Cortex of kidney (tissue), 1 donor: ENCODE measurements at places on chromosomes 5 and 9.

DNA sequence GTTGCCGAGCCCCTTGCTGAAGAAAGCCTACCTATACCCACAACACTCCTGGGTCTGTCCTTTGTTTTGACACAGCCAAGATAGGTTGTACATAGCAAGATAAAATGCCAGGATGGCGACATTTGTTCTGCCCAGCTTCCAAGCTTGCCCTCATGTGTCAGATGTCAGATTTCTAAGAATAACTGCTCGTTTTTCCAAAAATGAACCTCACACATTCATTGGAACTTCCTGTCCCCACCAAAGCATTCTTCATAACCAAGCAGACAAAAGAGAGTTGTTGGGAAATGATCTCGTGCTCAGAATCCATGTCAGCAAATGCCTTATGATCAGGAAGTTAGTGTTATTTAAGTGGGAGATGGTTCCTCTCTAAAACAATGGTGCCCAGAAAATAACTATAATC lies 210.1 kb downstream of the ZNF608 start:
- DNase-seq: no peak

- DNase-seq: no peak
These were observed 2.4 kb downstream of the POLR3G start for GRCh38 chr5:90477073-90477472.

DNA sequence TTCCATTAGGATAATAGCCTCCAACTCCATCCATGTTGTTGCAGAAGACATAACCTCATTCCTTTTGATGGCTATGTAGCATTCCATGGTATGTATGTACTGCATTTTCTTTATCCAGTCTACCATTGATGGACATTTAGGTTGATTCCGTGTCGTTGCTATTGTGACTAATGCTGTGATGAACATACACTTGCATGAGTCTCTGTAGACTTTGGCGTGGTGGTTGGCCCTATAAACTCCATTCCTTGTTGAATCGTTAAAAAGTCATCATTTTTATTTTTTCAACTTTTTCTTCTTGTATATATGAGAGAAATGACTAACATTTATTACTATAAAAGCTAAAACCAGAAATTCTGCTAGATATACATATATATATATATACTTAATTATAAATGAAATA lies 1491.9 kb upstream of the CDH6 start:
- DNase-seq: no peak

- no peak for DNase-seq
These were observed 49.0 kb downstream of the FOXI1 start for GRCh38 chr5:170154744-170155143.

DNA sequence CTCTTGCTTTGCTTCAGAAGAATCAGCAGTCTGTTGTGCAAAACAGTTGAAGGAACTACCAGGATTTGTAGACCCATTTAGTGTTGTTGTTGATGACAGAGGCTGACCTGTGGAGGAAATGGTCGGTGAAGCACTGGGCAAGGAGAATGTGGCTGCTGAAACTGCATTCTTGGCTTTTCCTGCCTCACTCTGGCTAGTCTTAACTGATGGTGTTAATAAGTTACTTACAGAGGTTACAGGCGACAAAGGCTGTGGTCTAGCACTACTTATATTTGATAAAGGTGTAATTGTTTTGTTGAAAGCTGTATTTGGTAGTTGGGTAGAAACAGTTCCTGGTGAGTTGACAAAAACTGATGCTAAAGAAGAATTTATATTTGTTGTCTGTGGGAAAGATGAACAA lies 31.5 kb downstream of the MLANA start:
- DNase-seq: no peak

DNA sequence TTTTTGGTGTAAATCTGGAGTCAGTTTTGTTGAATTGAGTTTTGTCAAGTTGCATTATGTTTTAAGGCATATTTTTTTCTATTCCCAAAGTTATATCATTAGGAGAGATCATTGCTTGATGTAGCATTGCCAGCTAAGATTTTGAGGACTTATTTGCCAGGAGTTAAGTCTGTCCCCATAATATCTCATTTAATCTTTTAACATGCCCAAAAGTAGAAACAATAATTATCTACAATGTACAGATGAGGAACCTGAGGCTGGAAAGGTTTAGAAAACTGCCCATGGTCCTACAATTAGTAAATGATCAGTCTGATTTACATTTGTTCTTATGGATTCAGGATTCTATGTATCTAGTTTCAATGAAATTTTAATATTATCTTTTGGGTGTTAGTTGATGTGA lies 4.7 kb downstream of the NIPBL start:
- DNase-seq: no peak

- no peak for DNase-seq
These were observed 325.4 kb downstream of the TMEM38B start for GRCh38 chr9:106019702-106020101.

DNA sequence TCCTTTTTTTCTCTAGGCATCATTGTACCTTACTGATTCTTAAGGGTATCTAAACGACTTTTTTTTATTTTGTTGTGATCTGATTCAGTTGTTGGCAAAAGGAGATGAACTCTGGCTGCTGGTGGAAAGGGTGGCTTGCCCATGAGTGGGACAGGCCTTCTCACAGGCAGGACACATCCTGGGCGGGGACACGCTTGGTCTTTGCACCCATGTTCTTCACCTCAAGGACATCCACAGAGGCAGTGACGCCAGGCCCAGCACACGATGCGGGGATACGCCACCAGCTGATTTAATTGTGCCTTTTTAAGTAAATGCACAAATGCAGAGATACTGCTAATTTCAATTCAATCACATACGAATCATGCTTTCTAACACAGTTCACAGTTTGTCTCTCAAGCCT lies 208.1 kb downstream of the FANCC start:
- no peak for DNase-seq

GRCh38 chr9:131271506-131271931 lies 4.8 kb downstream of the FAM78A start:
- no peak for DNase-seq

DNA sequence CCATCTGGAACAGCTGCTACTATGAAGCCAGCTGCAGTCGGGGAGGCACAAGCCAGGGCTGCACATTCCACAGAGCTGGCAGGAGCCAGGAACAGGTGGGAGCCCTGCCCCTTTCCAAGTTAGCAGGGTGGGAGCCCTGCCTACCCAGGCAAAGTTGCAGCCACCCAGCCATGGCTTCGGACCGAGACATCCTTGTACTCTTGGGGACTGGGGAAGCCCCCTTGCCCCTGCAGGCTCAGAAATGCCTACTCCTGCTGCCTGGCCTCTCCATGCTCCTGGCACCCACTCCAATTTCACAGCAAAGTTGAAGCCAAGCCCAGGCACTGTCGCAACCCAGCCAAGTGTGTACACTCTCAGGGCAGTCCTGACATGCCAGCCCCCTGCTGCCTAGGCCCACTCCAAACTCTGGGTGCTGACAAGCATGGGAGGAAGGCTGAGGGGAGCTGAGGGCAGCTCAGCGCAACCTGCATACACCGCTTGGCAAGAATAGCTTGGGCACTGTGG lies 165.1 kb downstream of the RNF180 start:
- no peak for DNase-seq

- no peak for DNase-seq
These were observed 410 bp downstream of the GLIPR2 start for GRCh38 chr9:36136894-36137391.

- no peak for DNase-seq
These were observed 249.6 kb downstream of the PIK3R1 start for GRCh38 chr5:68465133-68465532.

GRCh38 chr9:28207657-28208056 lies 634.4 kb upstream of the C9orf72 start:
- DNase-seq: no peak

- DNase-seq: no peak
These were observed 210.4 kb upstream of the RFX3 start for GRCh38 chr9:3736161-3736560.

DNA sequence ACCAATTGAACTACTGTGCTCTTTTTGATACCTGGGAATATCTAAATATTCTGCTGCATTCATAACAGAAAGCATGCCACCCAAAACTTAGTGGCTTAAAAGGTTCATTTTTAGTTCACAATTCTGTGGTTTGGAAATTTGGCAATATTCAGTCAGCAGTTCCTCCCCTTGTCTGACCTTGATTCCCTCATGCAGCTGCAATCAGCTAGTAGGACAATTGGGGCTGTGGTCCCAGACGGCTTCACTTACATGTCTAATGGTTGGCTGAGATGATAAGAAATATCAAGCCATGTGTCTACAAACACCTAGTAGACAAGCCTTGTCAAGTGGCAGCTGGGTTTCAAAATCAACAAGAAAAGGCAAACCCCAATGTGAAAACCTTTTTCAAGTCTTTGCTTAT lies 51.3 kb downstream of the ANXA1 start:
- no peak for DNase-seq

DNA sequence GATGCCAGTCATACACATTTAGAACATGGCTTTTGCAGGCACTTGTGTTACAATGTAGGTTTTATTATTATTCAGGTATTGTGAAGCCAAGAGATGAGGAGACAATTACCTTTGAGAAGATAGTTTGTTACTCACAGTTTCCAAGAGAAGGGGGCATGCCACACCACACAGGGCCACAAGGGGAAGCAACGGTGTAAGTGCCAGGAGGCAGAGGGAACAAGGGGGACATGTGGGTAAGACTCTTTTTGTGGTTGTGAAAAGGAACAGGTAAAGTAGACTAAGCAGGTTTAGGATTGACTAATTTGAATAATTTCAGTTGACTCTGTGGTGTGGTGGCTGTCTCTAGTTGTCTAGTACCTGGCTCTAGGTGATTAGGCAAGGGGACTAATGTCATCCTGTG lies 191.2 kb downstream of the TRPM6 start:
- DNase-seq: no peak

DNA sequence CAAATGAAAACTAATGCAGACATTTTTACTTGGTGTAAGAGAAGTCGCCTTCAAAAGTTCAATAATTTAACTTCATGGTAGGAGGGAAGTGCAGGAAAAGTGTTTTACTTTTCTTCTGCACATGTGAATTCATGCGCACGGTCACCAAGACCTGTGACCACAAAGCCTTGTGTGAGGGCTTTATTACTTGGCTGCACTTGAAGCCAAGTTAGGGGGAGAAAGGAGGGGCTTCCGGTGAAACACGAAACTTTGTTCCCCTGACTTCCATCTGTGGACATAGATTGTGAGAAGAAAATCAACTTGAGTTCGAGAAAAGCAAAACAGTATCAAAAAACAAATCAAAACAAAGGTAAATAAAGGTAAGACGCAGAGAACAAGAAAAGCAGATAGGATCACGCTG lies 239.9 kb downstream of the ROR2 start:
- no peak for DNase-seq

- no peak for DNase-seq
These were observed 25.9 kb upstream of the ECM2 start for GRCh38 chr9:92561374-92562330.

GRCh38 chr9:116693233-116693731 lies 6.2 kb downstream of the TRIM32 start:
- DNase-seq: no peak

DNA sequence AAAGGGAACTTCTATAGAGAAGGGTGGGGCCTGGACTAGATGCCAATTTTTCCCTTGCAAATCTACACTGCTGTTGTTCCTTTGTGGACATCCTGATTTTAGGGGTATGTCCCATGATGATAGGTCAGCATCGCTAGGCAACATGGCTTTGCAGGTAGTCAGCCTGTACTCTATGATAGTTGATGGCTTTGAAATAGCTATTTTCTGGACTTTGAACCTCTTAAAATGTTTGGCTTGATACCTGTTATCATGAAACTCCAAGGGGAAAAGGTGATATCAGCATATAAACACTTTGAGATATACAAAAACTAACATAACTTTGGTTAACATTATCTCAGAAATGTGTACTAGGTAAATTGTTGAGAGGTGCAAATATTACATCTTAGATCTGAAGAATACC lies 533.2 kb downstream of the CTNND2 start:
- no peak for DNase-seq

GRCh38 chr9:506281-506680 lies 291.6 kb downstream of the DOCK8 start:
- DNase-seq: no peak

GRCh38 chr5:134502259-134502658 lies 23.2 kb upstream of the JADE2 start:
- no peak for DNase-seq

DNA sequence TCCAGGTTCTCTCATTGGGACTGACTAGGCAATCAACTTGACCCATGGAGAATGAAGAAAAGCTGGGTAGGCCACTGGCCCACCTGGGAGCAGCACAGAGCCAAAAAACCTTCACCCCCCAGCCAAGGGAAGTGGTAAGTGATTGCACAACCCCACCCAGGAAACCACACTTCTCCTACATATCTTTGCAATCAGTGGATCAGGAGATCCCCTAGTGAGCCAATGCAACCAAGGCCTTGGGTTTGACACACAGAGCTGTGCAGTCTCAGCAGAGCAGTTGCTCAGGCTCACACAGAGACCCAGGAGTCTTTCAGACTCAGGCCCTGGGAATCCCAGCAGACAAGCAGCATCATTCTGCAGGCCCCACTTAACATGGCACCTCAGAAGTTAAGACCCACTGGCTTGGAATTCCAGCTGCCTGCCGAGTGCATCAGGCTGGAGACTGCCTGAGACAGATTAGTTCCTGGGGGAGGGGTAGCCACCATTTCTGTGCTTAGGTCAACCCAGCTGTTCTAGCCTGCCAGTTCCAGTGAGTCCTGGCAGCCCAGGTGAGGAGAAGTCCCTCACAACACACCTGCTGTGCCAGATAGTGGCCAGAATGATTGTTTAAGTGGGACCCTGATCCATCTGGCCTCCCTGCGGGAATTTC lies 136.4 kb downstream of the SAXO1 start:
- DNase-seq: no peak

DNA sequence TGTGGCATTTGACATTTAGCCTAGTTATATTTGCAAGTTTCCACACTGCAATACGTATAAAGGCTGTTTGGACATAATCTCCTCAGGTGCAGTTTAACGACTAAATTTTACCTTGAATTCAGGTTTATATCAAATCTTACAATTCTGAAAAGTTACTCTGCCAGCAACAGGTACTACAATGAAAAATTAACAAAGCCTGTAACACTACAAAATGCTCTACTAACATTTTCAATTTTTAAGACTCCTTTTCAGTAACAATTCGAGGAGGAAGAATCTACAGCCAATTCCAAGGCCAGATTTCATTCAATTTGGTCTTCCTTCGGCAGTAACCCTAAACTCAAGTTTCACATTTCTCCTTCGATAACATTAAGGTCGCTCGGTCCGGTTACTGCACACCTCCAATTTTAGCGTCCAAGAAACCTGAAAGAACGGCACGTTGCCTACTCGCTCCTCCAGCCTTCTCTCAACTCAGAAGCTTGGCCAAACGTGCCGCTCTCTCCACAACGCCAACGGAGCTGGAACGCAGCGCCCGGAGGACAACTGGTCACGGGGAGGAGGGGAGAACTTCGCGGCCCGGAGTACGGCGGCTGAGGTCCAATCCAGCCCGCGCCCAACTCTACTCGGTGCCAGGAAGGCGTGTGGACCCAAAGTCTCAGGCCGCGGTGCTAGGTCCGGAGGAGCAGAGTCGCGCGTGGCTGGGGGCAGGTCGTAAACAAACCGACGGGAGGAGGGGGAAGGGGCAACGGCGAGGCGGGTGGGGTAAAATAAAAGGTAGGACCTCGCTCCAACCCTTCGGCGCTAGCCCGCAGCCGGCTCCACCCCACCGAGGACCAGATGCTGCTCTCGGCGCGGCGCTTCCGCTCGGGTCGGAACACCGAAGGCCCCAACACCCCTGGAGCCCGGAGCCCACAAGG lies 681 bp downstream of the FNIP1 start:
- DNase-seq: no peak
